ENCODE measurements at places on chromosomes 2 and 18.

- no peak for DNase-seq
These were observed 32.3 kb downstream of the FBLN7 start for GRCh38 chr2:112170495-112170894.

GRCh38 chr2:20990442-20991430 is 53.1 kb downstream of the APOB start:
- DNase-seq: no peak

GRCh38 chr2:135663148-135663700 is 78.4 kb upstream of the UBXN4 start:
- no peak for DNase-seq

- DNase-seq: no peak
These were observed 128.5 kb downstream of the CALCRL start for GRCh38 chr2:187319441-187320108.

Measured in stimulated activated CD8-positive, alpha-beta memory T cell treated with anti-CD3 and anti-CD28 coated beads, Interleukin-4, amount 100 ng/mL, for 1 hour (primary cell).